Peyer's patch (tissue), 4 donors: ENCODE measurements at places on chromosomes 2 and 18. TPM values are rescaled to one million over a fixed set of nuclear protein-coding genes. Genes with fewer than 3 reads are reported as not detected.

The PRKRA gene
- total RNA-seq: 28.9 TPM

The IL36A gene
- total RNA-seq: not detected

- no peak for DNase-seq
Observed at GRCh38 chr2:156483741-156484173, 47.6 kb downstream of the GPD2 start.

GRCh38 chr18:80033181-80034067, 810 bp upstream of the RBFA start:
- peak; percentile 47 for DNase-seq

GRCh38 chr2:45258311-45258710, 249.1 kb upstream of the SIX2 start:
- DNase-seq: no peak

- DNase-seq: no peak
Observed at GRCh38 chr2:195342061-195342460, 315.0 kb upstream of the SLC39A10 start.

GRCh38 chr2:127559454-127559853, 24.0 kb downstream of the MYO7B start:
- DNase-seq: no peak

GRCh38 chr18:5238371-5238976, 41.4 kb upstream of the AKAIN1 start:
- peak; percentile 87 for DNase-seq

DNA sequence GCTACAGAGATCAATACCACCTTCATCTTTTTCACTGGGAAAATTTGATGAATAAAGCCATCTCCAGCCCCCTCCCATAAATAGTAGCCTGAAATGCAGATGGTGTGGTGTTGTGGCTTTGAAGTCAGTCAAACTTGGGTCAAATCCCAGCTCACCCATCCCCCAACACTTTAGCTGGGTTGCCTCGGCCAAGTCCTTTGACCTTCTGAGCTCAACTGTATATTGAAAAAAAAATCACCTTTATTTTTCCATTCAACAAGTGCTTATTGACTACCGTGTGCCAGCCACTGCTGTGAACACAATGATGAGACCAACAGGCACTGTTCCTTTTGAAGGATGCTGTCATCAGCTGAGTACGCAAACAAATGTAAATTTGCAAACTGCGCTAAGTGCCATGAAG, 35.1 kb upstream of the NTSR2 start:
- no peak for DNase-seq
